ENCODE measurements at places on chromosomes 3 and 15.

GRCh38 chr3:53805463-53806159, 40.6 kb downstream of the CHDH start:
- DNase-seq, result no peak

GRCh38 chr15:91947293-91947679, 93.8 kb downstream of the SLCO3A1 start:
- DNase-seq, result no peak

DNA sequence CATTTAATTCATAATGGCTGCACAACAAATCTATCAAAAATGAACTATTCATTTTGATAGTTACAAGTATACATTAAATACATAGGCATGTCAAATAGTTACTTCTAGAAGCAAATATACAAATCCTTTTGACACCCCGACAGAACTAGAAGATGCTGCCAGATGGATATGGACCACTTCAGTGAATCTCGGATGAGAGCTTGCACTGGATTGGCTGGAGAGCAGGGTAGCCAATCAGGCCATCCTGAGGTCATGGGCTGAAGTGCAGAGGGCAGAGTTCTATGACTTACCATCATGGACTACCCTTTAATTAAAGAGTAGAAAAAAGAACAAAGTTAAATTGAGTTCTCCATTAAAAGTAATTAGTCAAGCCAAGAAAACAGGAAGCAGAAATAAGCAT, 8.3 kb downstream of the CCNL1 start:
- DNase-seq, result no peak

- no peak for DNase-seq
Measured at GRCh38 chr15:26939398-26939797, 31.6 kb upstream of the GABRG3 start.

- DNase-seq, result no peak
Measured at GRCh38 chr3:34408088-34408487, 609.7 kb downstream of the PDCD6IP start.

DNA sequence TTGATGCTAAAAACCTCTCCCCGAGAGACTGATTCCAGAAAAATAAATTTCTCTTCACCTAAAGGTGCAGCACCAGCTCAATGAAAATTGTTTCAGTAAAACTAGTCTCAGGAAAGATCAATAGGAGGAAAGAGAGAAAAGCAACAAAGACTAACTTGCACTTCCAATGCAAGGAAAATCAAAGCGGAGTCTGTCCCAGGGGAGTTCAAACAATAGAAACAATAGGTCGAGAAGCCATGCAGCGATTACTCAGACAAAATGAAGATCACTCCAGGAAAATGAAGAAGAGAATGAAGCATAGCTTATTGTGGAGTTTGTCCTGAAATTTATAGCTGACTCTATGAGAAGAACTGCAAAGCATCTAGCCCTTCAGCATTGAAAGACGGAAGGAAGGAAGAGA, 105.1 kb upstream of the FRMD4B start:
- DNase-seq, result no peak

DNA sequence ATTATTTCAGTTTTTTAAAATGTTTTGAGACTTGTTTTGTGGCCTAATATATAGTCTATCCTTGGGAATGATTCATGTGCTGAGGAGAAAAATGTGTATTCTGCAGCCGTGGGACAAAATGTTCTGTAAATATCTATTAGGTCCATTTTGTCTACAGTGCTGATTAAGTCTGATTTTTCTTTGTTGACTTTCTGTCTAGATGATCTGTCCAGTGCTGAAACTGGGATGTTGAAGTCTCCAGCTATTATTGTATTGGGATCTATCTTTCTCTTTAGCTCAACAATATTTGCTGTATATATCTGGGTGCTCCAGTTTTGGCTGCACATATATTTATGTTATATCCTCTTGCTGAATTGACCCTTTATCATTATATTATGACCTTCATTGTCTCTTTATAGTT, 85.2 kb downstream of the UBE2E2 start:
- no peak for DNase-seq

DNA sequence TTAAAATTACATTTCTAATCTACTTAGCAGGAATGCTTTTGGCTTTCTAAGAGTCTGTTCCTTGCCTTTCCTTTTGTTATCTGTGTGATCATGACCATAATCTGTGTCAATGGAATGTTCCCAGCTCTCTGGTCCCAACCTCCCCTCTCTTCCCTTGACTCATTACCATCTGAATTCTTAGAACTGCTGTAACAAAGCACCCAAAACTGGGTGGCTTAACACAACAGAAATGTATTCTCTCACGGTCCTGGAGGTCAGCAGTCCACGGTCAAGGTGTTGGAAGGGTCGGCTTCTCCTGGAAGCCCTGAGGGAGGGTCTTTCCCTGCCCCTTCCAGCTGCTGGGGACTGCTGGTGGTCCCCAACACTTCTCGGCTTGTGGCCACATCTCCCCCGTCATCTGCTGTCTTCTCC, 81.1 kb downstream of the LRRK1 start:
- no peak for DNase-seq

GRCh38 chr3:104676241-104676640, 690.5 kb upstream of the ALCAM start:
- DNase-seq, result no peak

GRCh38 chr3:17028363-17028762, 143.6 kb downstream of the PLCL2 start:
- no peak for DNase-seq

- DNase-seq, result no peak
Measured at GRCh38 chr3:9951598-9951961, 628 bp downstream of the PRRT3 start.

GRCh38 chr3:103614719-103615118, 1179.9 kb downstream of the ZPLD1 start:
- no peak for DNase-seq

DNA sequence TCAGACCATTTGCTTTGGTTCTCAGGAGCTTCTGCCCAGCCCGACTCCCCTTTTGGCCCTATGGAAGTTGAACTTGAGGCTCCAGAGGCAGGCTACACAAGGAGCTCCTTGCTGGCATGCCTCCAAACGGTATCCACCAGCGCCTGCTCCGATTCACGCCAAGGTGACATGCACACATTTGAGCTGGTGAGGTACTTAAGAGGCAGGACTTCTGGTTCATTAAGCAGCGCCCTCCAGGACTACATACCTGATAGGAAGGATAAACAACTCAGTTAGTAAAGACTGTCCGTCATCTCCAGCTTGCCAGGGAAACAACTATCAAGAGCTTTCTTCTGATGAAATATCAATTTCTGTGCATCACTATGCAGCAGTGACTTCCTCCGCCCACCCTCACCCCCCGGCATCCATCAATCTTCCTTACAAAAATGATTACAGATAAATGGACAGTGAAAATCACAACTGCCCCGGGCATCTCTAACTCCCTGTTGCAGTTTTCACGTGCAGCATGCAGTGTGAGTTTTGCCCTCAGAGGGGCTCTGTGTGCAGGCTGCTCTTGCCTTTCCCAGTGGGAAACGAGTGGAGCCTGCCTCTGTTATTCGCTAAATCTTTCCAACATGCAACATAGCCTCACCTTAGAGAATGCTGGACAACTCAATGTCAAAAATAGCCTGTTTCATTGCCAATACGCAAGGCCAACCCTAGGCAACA, 122.9 kb downstream of the ARRDC4 start:
- no peak for DNase-seq

GRCh38 chr3:159513867-159514380, 474.7 kb upstream of the IL12A start:
- no peak for DNase-seq

DNA sequence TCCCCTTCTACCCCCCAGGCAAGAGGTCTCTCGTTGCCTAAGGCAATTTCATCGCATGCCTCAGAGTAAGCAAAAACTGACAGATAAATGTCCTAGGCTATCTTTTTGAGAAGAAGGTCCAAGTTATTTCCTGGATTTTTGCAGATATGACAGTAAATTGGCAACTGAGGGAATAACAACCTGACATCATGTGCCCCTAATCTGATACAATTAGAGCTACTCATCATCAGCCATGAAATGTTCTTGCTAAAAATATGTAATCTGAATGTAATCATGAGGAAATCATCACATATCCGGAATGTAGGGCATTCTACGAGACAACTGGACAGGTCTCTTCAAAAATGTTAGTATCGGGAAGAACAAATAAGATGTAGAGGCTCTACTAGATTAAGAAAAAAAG, 44.1 kb downstream of the TNIK start:
- DNase-seq, result no peak

- DNase-seq, result no peak
Measured at GRCh38 chr15:71691081-71691457, 119.3 kb upstream of the NR2E3 start.

- DNase-seq, result no peak
Measured at GRCh38 chr3:111652492-111653180, 57.5 kb upstream of the ZBED2 start.

- no peak for DNase-seq
Measured at GRCh38 chr3:20046556-20046955, 6.3 kb downstream of the KAT2B start.

DNA sequence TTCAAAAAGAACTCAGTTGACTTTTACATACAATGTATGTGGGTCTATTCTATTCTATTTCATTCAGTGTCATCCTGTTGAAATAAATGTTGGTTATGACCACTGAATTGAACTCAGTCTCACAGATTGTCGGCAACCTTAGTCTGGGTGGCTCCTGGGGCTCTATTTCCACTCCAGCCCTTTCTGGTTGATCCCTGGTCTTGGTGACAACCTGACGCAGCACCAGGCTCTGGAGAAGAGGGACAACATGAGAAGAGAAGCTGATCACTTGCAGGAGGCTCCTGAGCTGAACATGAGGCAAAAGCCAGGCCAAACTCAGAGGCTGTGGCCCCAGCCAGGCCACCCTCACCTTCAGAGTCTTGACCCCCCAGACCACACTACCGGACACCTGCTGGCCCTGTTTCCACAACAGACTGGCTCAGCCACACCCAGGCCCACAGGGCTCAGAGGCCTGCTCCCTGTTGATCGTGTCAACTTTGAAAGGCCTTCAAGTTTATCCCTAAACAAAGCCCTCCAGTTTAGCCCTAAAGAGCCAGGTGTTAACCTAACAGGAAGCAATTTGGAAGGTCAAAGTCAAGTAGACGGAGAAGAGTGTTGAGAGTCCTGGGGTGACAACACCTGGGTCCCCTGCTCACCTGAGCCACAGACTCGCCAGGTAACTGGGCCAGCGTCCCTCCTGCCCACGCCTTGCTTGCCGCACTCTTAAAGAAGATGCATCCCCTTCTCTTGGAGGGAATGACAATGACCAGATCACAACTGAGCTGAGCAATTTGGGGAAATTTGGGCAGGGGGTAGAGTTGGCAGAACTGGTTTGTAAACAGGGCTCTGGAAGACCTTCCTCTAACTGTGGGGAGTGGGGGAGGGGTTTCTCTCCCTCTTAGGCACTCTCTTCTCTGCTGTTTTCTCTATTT, 15.4 kb upstream of the MUC20 start:
- no peak for DNase-seq

DNA sequence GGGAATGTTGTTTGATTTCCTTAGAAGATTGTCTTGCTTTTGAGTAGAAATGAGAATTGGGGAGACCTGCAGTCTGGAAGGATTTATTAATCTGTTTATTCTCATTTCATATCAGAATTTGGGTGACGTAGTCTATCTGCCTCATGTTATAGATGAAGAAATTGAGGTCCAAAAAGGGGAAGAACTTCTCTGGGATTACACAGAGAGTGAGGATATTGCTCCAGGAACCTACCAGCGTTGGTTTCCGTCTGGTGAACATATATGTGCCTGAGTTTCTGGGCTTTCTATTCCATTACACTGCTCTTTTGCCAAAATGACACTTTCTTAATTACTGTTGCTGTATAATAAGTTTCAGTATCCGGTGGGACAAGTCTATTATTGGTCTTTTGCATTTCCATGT, 51.8 kb downstream of the CTDSPL start:
- DNase-seq, result no peak

- no peak for DNase-seq
Measured at GRCh38 chr15:79943820-79944219, 27.2 kb downstream of the BCL2A1 start.

DNA sequence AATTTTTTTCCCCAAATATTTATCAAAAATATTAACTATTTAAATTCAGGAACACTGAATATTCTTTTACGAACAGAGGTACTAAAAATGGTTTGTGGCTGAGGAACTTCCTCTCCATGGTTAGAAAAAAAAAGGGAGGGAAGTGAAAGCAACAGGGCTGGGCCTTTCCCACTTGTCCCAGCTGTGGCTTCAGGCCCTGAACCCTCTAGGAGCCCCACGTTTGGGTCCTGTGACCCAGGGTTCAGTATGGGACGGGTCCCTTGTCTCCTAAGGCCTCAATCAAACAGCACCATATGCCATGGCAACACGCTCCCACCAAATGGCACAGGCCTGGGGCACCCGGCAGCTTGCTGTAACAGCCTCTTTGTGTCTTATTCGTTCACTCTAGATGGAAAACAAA, 32.4 kb downstream of the POC1A start:
- DNase-seq, result no peak

DNA sequence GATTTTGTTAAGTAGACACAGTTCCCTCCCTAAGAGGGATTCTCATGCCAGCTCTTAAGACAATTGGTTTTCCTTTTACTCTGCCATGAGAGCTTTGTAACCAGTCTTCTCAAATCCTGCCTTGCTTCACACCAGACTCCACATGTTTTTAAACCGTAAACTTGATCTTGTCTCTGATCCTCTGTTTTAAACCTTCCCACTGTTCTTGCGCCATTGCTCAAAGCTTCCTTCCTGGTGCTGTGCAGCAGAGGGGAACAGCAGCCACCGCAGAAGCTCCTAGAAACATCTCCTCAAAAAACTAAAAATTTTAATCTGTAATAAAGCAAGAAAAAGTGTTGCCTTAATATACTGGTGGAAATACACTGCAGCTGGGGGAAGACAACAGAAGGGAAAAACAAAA, 154.5 kb upstream of the SATB1 start:
- DNase-seq, result no peak

- peak; percentile 28 for DNase-seq
Measured at GRCh38 chr3:160449636-160450598, at the start of gene TRIM59. Gene TRIM59 (minus strand): TSS chr3:160449786. CDS start chr3:160439183, 10,603 bp downstream.

DNA sequence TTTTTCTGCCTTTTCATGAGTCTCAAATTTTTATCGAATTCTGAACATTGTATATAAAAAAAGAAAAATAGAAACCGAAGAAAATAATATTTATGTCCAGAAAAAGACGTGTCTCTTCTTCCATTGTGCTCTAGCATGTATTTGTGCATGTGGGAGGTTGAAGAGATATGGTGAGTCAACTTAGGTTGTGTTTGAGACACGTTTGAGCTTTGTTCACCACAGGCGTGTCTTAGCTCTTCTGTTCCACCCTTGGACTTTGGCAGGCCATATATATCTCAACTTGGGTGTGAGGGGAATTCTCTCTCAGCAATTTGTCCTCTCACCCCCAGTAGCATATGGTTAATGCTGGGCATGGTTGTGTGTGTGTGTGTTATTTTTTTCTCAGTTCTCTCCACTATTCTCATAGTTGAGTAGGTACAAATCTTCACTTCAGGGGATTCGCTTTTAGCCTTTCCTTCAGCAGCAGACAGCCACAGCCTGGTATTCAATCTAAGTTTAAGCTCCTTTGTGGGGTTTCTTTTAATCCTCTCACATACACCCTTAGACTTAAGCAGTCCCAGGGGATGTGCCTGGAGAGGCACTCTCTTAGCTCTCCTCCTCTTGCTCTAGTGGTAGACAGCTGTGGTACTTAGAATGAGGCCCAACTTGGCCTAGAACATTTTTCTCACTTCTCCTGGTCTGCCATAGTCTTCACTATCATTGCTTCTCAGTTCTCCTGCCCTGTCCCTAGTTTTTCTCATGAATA, 286.5 kb upstream of the RBMS3 start:
- DNase-seq, result no peak

GRCh38 chr15:61411902-61412510, 182.9 kb upstream of the RORA start:
- no peak for DNase-seq

GRCh38 chr3:39443530-39443929, 23.9 kb upstream of the MOBP start:
- no peak for DNase-seq

GRCh38 chr15:100783291-100783690, 96.3 kb upstream of the ALDH1A3 start:
- no peak for DNase-seq

Data from NCI-H187 treated with DMSO at 0.1 percent for 48 hours (cell line).